Stimulated activated CD8-positive, alpha-beta memory T cell treated with anti-CD3 and anti-CD28 coated beads, Interleukin-12 subunit alpha, Interleukin-12 subunit beta, amount 100 ng/mL, for 4 hours (primary cell): ENCODE measurements at places on chromosomes 12 and 14.

- DNase-seq = no peak
Measured at GRCh38 chr12:69658203-69658602, 40.9 kb downstream of the BEST3 start.

DNA sequence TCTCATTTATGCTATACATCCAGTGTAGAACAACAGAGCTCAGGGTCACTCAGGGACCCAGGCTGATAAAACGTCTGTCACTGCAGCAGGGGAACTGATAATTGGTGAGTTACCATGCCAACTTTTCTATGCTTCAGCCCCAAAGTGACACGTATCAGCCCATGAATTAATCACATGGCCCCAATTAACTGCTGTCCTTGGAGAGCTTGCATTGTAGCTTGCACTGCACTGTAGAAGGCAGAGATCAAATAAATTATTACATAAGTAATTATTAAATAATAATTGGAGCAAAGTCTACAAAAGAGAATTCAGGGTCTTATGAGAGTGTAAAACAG lies 144.6 kb downstream of the SUDS3 start:
- DNase-seq = no peak

DNA sequence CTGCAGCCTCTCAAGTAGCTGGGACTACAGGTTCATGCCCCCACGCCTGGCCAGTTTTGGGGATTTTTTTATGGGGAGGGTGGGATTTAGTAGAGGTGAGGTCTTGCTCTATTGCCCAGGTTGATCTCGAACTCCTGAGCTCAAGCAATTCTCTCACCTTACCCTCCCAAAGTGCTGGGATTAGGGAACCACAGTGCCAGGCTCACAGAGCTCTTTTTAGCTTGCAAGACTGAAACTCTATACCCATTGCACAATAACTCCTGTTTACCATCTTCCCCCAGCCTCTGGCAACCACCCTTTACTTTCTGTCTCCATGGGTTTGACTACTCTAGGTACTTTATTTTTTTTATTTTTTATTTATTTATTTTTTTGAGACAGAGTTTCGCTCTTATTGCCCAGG lies 25.7 kb upstream of the CDK17 start:
- DNase-seq = no peak

- no peak for DNase-seq
Measured at GRCh38 chr12:131636266-131636665, 74.6 kb upstream of the SFSWAP start.

DNA sequence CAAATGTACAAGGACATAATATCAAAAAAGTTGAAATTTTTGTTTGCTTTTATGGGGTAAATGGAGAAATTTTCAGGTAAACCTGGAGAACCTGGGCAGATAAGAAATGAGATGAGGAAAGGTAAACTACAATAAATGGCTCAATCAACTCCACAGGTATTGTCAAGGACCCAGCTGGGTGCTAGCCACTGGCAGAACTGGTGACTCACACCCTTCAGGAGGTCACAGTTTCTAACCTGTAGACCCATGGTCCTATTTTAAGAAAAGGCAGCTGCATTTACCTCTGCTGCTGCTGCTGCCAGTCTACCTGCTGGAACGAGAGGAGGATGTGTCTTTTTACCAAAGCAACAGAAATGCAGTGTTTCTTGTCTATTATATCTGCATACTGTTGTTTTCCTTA lies 226.6 kb downstream of the ALG10B start:
- no peak for DNase-seq

GRCh38 chr14:99513946-99514551 lies 32.8 kb downstream of the CCNK start:
- no peak for DNase-seq

DNA sequence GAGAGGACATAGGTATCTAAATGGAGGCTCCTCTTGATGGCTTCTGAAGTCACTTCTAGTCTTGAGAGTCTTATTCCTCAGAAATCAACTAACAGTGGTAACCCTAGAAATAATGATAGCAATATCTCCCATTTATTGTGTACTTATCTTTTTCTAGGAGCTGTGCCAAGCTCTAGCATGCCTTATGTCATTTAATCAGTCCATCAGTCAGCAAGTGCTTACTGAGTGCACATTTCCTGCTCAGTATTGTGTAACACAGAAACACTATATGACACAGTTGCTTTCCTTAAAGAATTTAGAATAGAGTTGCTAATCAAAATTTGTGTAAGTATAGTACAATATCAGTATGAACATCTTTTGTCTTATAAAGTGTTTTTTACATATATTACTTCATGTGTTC lies 36.6 kb downstream of the KRT76 start:
- DNase-seq = no peak

DNA sequence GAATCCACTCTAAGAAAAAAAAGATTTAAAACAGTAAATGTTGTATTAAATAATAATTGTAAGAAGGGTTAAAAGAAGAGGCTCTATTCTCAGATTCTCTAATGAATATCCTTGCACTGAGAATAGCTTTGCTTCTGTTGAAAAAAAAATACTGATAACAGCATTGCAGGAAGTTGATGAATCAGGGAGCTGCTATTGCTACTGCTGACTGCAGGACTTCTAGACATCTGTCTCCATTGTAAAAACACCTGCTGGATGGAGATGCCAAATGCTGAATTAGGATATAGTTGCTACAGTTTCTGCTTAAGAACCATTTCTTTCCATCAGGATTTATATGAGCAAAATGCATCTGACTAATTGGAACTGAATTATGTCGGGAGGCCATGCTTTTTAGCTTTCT lies 50.3 kb upstream of the ANP32D start:
- no peak for DNase-seq

- no peak for DNase-seq
Measured at GRCh38 chr14:60184905-60185555, 19.8 kb upstream of the DHRS7 start.

DNA sequence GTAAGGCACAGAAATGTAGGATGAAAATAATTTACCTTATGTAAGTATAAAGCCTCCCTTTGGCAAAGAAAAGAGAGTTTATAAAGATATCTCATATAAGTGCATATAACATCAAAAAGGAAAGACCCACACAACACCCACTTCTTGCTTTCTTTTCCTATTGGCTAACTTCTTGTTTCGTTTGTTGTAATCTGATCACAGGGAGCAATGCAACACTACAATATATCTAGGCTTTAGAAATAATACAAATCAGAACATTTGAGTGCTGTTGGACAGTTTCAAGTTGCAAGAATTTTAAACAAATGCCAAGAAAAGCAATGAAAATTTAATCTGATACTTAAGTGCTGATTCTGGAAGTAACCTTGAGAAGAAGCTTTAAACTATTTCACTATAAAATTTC lies 1.3 kb downstream of the FGD6 start:
- no peak for DNase-seq

- no peak for DNase-seq
Measured at GRCh38 chr14:50403419-50403818, 6.7 kb upstream of the CDKL1 start.

DNA sequence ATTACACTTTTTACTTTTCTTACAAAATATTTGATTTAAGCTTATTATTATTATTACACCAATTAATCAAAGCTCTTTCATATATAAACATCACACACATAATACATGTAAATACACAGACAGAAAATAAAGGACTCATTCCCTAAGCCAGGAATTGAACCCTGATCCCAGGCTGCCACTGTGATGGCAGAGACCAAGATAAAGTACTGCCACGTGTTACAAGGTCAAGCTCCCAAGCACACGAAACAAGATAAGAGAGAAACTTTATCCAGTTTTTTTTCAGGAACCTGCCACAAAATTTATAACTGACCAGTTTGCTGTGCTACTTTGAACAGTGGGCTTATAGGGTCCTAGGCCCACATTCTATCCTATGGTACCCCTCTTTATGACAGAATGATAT lies 111.3 kb downstream of the EML1 start:
- no peak for DNase-seq

DNA sequence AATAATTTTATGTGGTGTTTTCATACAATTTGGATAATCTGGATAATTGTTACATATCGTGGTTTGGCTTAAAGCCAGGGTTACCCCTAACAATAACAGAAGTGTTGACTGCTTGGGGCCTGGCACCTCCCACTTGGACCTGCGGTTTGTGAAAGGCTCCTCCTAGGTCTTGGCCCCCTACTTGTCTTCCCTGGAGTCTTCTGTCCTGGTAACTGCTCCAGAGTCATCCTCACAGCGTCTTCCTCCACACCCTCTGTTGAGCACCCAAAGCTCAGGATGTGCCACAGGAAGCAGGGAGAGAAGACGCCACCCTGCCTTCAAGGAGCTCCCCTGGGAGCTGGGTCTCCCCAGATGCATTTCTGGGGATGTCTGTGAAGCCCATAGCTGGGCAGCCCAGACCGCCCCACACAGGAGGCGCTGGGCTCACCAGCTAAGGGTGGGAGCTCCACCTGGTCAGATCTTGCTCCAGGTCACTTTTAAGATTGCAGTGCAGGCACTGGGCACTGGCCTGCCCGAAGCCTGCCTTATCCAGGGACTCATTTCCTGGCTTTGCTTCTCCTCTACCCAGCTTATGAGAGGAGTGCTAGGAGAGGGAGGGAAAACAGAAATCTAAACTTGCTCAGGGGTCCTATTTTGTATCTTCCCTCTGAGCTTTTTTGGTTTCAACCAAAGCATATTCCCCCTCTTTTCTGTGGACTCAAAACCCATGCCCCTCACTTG lies 98.2 kb downstream of the ZFP36L1 start:
- no peak for DNase-seq

DNA sequence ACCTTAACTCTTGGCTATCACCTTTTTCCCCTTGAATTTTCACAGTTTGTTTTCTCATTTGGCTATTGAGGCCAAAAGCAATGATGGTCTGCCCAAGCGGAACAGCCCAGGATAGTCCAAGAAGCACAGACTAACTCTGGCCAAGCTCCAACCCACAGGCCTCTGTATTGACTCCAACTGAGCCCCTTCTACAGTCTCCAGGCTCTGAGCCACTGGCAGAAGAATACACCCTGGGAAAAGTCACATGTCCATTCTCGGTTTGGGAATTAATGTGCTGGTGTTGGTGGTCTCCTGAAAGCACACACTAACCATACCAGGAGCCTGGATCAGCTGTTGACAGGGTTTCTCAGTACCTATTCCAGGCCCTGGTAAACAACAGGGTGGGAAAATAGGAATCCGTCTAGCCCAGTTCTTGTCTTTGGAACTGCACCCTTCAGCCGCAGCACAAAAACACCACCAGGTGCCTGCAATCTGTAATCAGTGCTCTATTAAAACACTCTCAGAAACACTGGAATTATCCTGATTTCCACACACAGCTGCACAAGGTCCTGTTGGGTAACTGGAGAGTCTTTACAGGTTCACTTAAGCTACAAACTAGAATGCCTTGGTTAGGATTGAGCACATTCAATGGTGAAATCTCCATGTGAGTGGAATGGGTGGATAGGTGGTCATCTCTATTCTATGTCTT lies 63.6 kb downstream of the STXBP6 start:
- DNase-seq = no peak

DNA sequence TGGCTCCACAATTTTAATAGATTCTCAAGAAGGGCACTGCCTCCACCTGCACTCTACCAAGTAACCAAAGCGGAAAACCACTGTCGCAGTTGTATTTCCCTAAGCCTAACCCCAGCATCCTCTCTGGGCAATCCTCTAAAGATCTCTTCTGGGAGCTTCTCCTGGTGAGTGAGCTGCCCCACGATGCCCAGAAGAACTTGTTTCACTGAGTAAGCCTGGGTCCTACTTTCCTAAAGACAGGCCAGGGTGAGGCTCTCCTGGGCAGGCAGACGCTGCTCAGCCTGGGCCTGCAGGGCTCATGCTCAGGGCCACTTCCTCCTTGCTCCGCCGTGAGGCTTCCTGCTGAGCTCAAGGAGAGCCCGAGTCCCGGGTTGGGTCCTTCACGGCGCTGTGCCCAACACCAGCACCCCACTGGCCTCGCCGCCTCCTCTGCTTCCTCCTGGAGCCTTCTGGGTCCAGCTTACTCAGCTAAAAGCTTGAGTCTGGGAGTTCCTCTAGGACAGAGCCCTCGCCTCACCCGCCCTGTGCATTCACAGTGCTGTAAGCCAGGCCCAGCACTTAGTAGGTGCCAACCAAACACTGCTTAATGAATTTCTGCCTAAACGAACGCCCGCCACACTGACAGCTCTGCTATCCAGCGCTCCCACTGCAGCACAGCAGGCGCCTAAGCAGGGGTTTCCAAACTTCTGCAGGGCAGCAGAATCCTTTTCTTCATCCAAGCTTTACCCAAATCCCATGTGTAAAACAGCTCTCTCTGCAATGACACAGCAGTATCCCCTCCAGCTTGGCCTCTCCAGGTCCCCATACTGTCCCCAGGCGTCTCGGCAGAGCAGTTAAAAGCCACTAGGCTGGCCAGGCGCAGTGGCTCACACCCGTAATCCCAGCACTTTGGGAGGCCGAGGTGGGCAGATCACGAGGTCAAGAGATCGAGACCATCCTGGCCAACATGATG lies 5.7 kb downstream of the RAB35 start:
- DNase-seq = peak; percentile 27

GRCh38 chr12:26808766-26809476 lies 24.1 kb downstream of the ITPR2 start:
- DNase-seq = no peak

- no peak for DNase-seq
Measured at GRCh38 chr12:54195737-54196347, 7.1 kb upstream of the SMUG1 start.

- DNase-seq = no peak
Measured at GRCh38 chr12:95003921-95004272, 400 bp upstream of the NDUFA12 start.

DNA sequence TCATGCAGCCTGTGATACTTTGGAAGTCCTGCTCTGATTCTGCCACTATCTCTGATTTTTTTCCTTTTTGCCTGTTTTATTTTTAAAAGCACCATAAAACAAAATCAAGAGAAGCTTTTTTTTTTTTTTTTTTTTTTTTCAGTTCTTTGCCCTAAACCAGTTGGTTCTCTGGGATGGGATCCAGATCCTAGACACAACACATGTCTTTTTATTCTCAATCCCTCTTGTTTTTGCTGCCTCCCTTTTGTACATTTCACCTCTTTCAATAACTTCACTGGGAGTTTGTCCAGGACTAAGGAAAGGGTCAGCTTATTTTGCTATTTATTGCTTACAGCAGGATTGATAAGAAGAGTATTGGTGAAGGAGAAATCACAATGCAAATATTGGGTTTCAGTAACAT lies 139.4 kb downstream of the GRIP1 start:
- no peak for DNase-seq

- DNase-seq = no peak
Measured at GRCh38 chr12:98893675-98894411, 248.8 kb downstream of the APAF1 start.

- DNase-seq = no peak
Measured at GRCh38 chr14:54312166-54312801, 84.5 kb upstream of the CDKN3 start.

GRCh38 chr12:13033476-13033875 lies 10.7 kb upstream of the FAM234B start:
- no peak for DNase-seq

DNA sequence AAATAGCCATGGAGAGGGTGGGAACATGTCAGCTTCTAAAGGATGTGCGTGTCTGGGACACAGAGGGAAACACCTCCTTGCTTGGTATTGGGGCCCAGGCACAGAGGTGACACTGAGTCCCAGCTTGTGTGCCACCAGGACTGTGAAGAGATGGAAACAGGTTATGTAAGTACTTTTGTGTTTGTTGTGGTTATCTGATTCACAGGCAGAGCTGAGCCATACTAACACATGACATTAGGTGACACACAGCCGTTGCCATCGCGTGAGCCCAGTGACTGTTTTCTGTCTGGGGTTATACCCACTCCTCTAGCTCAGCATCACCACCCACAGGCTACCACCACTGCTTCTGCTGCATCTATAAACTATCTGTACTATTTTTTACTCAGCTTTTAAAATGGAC lies 12.1 kb upstream of the FLVCR2 start:
- peak; percentile 54 for DNase-seq

GRCh38 chr12:14901228-14901562 lies 15.5 kb upstream of the MGP start:
- no peak for DNase-seq
